ENCODE measurements at places on chromosomes 6 and 20. TPM values are rescaled to one million over a fixed set of nuclear protein-coding genes. Genes with fewer than 3 reads are reported as not detected.
A peak's percentile ranks its signal among the peaks of the same experiment; 100 is the strongest.

POPDC3 gene
- total RNA-seq: not detected

OGFRL1 gene
- total RNA-seq: 27.6 TPM

TSPO2 gene
- total RNA-seq: not detected

DNA sequence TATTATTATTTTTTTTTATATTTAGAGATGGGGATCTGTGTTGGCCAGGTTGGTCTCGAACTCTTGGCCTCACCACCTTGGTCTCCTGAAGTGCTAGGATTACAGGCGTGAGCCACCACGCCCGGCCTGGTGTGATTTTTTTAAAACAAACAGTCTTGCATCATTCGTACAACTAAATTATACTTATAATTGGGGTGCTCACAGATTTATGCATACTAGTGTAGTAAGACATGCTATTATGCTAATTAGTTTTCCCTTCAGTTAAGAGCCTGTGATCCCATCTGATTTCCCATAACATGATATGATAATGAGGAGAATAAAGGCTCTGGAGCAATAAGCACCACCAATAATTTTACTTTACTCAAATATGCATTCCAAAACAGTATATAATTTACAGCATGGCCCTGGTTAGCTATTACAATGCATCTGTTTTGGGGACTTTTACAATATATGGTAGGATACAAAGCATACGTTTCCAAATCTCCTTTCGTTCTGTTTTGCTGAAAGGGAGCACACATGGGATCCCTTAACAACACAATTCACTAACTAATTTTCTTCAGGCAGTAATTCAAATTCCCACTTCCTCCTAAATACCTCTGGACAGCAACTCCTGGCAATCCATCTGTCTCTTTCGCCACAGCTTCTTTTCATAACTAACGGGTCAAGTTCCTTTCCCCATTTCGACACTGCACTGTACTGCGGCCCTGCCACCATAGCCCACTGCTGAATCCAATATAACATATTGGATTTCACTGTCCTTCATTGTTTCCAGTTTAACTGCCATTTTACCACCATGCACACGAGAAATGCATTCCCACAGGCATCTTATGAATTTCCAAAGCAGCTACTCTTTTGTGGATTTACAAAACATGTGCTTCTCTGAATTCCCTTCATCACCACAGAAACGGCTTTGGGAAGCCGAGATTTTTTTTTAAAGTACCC, 1.7 kb downstream of the NUDT3 start:
- DNase-seq: peak; percentile 70

- no peak for DNase-seq
Observed at GRCh38 chr6:110649704-110650103, 165.6 kb downstream of the CDK19 start.

GRCh38 chr6:84361372-84362192, 134.1 kb upstream of the CEP162 start:
- DNase-seq: no peak

GRCh38 chr6:56930846-56931245, 24.1 kb upstream of the BEND6 start:
- no peak for DNase-seq

- DNase-seq: peak; percentile 81
Observed at GRCh38 chr6:15247500-15248450, 1.9 kb downstream of the JARID2 start.

- DNase-seq: no peak
Observed at GRCh38 chr6:91538622-91539021, 951.8 kb upstream of the MAP3K7 start.

DNA sequence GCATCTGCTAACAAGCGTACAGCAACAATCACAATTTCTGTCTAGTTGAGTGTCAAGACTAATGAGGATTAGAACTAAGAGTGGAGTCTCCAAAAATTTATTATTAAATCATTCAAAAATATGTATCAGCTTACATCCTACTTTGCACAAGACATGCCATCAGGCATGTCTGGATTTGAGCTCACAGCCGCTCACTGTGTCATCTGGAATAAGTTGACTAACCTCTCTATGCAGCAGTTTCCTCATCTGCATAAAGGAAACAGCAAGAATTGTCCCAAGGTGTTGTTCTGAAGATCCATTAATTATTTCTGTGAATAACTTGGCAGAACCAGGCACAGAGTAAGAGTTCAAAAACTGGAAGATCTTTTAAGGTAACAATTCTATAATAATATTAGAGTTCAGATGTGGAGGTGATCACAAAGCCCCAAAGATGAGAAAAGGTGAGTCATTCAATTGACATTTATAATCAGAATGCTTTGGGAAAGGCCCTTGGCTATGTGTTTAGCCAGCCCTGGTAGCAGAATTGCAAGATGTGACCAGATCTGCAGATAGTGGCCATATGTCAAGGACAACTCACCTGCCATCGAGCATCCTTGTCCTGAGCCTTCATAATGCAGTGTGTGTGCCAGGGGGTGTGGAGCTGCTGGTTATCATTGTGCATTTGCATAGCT, 264.0 kb downstream of the FOXA2 start:
- DNase-seq: no peak

- DNase-seq: peak; percentile 82
Observed at GRCh38 chr6:165181951-165182414, 127.4 kb downstream of the C6orf118 start.

Measured in M059J (cell line).